ENCODE measurements at places on chromosomes 12 and 14. TPM values are rescaled to one million over a fixed set of nuclear protein-coding genes. Genes with fewer than 3 reads are reported as not detected.

DNA sequence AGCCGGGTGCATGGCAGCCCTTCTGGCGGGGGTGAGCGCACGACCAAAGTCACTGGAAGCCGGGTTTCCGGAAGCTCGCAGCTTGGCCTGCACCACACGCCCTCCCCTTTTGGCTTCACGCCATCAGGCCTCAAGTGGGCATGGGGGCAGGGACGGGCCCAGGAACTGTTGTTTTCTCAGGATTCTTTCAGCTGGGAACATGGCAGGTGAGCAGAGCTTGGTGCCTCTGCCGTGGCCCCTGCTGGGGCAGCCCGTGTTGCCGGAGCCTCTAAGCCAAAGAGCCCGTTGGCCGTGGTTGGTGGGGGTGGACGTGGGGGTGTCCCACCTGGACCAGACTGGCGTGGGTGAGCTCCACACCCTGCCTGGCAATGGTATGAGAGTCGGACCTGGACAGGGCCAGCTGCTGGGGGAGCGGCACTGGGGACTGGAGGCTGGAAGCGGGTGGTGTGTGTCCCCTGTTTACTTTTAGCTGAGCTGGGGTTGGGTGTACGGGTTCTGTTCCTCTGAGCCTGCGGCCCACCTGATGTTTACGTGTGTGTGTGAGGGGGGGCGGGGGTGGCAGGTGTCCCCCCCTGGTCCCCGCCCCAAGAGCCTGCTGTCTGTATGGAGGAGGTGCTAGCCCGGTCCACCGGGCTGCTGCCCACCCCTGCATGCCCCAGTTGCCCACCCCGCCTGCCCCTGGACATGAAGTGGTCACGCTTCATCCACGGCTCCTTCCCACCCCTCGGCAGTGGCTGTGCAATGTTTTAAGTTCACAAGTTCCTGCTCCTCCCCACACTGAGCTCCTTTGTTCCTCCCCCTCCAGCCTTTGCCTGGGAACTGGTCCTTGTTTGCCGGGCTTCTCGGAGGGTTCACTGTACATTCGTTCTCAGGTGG, 28.7 kb upstream of the PLD4 start:
- no peak for DNase-seq
- no peak overlapping the region for H3K27ac ChIP-seq
- no peaks in the 10 kb centered on the region for H3K36me3 ChIP-seq
- H3K27me3 ChIP-seq, result no peaks in the 10 kb centered on the region
- H3K4me3 ChIP-seq, result no peak overlapping the region
- H3K4me1 ChIP-seq, result no peaks in the 10 kb centered on the region

GRCh38 chr12:46221255-46222128, 47.4 kb downstream of the SLC38A1 start:
- H3K27ac ChIP-seq, result no peak overlapping the region
- H3K27me3 ChIP-seq, result no peaks in the 10 kb centered on the region
- H3K4me1 ChIP-seq, result peaks cover 70% of the 10 kb centered on the region
- no peak overlapping the region for H3K4me3 ChIP-seq
- DNase-seq, result no peak
- H3K36me3 ChIP-seq, result no peaks in the 10 kb centered on the region

PLEK2 gene
- polyA plus RNA-seq, result not detected

RNASE2 gene
- polyA plus RNA-seq, result 307 TPM

- H3K36me3 ChIP-seq, result no peaks in the 10 kb centered on the region
- H3K27ac ChIP-seq, result no peak overlapping the region
- no peak for DNase-seq
- H3K4me3 ChIP-seq, result no peak overlapping the region
Measured at GRCh38 chr14:54572316-54572715, 5.4 kb downstream of the SAMD4A start.

Measured in CD14-positive monocyte (primary cell).